ENCODE measurements at places on chromosomes 6 and 20. TPM values are rescaled to one million over a fixed set of nuclear protein-coding genes. Genes with fewer than 3 reads are reported as not detected.

The DEFB126 gene
- not detected for total RNA-seq

The STMND1 gene
- total RNA-seq: 0.05 TPM

The ADAM33 gene
- 0.90 TPM for total RNA-seq

The NRSN1 gene
- total RNA-seq: 0.05 TPM

The NCOA7 gene
- total RNA-seq: 8.4 TPM

The OTOR gene
- 0.19 TPM for total RNA-seq

The C20orf204 gene
- 17.0 TPM for total RNA-seq

The LTB gene
- 337 TPM for total RNA-seq

The PI3 gene
- total RNA-seq: 6.5 TPM

The TRAPPC3L gene
- 0.14 TPM for total RNA-seq

The SLC26A8 gene
- 0.09 TPM for total RNA-seq

The NHLRC1 gene
- 0.99 TPM for total RNA-seq

All from thymus (tissue), 14 donors.